Activated T-helper 2 cell treated with anti-CD3 and anti-CD28 coated beads, Interferon-gamma antibody, Interleukin-2, Interleukin-4, amounts not matched to agents 10 μg/mL and 5 μg/mL and 100 μg/mL, durations not matched to agents 14 hours and 24 hours and 36 hours (primary cell): ENCODE measurements at places on chromosomes 2 and 18. TPM values are rescaled to one million over a fixed set of nuclear protein-coding genes. Genes with fewer than 3 reads are reported as not detected.

GRCh38 chr18:13568443-13569392, 157.6 kb downstream of the FAM210A start:
- no peak for DNase-seq
- peak overlapping the region; percentile 94 for H3K27ac ChIP-seq
- H3K4me3 ChIP-seq = peak overlapping the region; percentile 44
- peaks cover 56% of the 10 kb centered on the region for H3K4me1 ChIP-seq

GRCh38 chr18:78757014-78757413, 222.6 kb upstream of the SALL3 start:
- no peak overlapping the region for H3K4me3 ChIP-seq
- no peaks in the 10 kb centered on the region for H3K27me3 ChIP-seq
- no peaks in the 10 kb centered on the region for H3K36me3 ChIP-seq
- H3K27ac ChIP-seq = no peak overlapping the region
- H3K4me1 ChIP-seq = no peaks in the 10 kb centered on the region
- no peak for DNase-seq

DNA sequence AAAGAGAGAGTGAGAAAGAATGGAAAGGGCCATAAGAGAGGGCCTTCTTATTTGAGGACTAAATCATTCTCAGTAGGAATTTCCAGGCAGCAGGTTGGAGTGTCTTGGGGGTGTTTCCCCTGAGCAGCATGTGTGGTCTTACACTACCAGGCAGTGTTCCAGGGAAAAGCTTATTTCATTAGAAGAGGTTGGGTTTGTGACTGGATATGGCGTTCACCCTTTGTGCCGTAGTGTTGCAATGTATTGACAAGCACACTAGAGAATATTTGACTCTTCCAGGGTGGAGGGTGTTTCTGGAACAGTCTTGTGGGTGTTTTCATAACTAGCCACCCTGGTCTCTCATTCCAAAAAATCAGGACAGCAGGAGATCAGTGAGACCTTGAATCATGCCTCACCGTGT, 105.5 kb downstream of the NRP2 start:
- peaks cover 8% of the 10 kb centered on the region for H3K4me1 ChIP-seq
- DNase-seq = no peak
- peaks cover 4% of the 10 kb centered on the region for H3K36me3 ChIP-seq
- no peak overlapping the region for H3K4me3 ChIP-seq
- H3K27ac ChIP-seq = no peak overlapping the region

DNA sequence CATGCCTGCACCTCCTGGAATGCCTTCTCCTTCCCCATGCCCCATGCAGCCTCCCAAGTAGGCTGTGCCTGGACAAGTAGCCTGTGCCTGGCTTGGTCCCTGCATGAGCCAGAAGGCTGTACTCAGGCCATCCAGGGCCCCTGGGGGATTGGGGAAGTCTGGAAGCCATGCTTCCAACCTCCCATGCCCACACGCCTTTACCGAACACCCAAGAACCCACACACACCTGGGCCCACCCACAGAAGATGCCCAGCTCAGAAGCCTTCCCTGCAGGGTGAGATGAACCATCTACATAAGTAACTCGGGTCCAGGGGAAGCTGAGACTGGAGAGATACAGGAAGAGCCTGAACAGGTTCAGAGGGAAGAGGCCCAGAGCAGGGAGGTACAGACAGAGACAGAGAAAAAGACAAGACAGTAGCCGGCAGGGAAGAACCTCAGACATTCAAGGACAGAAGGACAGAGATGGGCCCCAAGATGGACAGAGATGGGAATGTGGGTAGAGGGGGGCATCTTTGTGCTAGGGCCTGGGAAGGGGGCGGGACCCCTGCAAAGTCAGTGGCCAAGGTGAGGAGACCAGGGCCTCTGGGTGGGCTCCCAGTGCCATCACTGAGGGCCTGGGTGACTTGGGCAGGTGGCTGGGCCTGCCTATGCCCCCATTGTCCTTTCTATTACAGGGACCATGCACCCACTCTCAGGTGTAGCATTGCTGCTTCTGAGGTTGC, 4.3 kb downstream of the BIN1 start:
- peaks cover 20% of the 10 kb centered on the region for H3K27me3 ChIP-seq
- H3K4me3 ChIP-seq = no peak overlapping the region
- peaks cover 2% of the 10 kb centered on the region for H3K4me1 ChIP-seq
- DNase-seq = no peak
- H3K27ac ChIP-seq = no peak overlapping the region

GRCh38 chr18:48711651-48712486, 173.0 kb downstream of the CTIF start:
- H3K4me1 ChIP-seq = no peaks in the 10 kb centered on the region
- H3K36me3 ChIP-seq = no peaks in the 10 kb centered on the region
- no peak overlapping the region for H3K4me3 ChIP-seq
- peaks cover 2% of the 10 kb centered on the region for H3K27me3 ChIP-seq
- no peak for DNase-seq

- no peaks in the 10 kb centered on the region for H3K36me3 ChIP-seq
- H3K27me3 ChIP-seq = peaks cover 11% of the 10 kb centered on the region
- no peak overlapping the region for H3K4me3 ChIP-seq
- no peak for DNase-seq
- H3K27ac ChIP-seq = no peak overlapping the region
Measured at GRCh38 chr2:191959209-191959608, 112.3 kb upstream of the CAVIN2 start.

- H3K4me1 ChIP-seq = no peaks in the 10 kb centered on the region
- H3K4me3 ChIP-seq = no peak overlapping the region
- H3K27ac ChIP-seq = no peak overlapping the region
- no peak for DNase-seq
Measured at GRCh38 chr2:36662638-36663037, 33.9 kb upstream of the VIT start.

- H3K4me3 ChIP-seq = no peak overlapping the region
- DNase-seq = no peak
Measured at GRCh38 chr2:138213084-138213483, 248.8 kb downstream of the HNMT start.

DNA sequence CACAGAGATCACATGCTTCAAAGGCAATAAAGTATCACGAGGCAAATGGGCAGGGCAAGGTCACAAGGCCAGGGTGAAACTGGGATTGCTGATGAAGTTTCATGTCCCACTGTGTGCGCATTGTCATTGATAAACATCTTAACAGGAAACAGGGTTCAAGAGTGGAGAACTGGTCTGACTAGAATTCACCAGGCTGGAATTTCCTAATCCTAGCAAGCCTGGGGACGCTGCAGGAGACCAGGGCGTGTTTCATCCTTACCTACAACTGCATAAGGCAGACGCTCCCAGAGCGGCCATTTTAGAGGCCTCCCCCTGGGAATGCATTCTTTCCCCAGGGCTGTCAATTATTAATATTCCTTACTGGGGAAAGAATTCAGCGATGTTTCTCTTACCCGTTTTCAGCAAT, 33.2 kb downstream of the PTPN4 start:
- no peaks in the 10 kb centered on the region for H3K27me3 ChIP-seq
- H3K4me1 ChIP-seq = no peaks in the 10 kb centered on the region
- peaks cover 48% of the 10 kb centered on the region for H3K36me3 ChIP-seq
- no peak for DNase-seq
- no peak overlapping the region for H3K4me3 ChIP-seq

- no peaks in the 10 kb centered on the region for H3K27me3 ChIP-seq
- DNase-seq = no peak
- peak overlapping the region; percentile 39 for H3K27ac ChIP-seq
Measured at GRCh38 chr18:2627821-2628276, 27.7 kb upstream of the SMCHD1 start.

GRCh38 chr18:3330622-3331021, 68.7 kb downstream of the MYL12B start:
- no peak for DNase-seq
- H3K36me3 ChIP-seq = no peaks in the 10 kb centered on the region
- no peak overlapping the region for H3K27ac ChIP-seq
- peaks cover 19% of the 10 kb centered on the region for H3K27me3 ChIP-seq
- no peaks in the 10 kb centered on the region for H3K4me1 ChIP-seq

DNA sequence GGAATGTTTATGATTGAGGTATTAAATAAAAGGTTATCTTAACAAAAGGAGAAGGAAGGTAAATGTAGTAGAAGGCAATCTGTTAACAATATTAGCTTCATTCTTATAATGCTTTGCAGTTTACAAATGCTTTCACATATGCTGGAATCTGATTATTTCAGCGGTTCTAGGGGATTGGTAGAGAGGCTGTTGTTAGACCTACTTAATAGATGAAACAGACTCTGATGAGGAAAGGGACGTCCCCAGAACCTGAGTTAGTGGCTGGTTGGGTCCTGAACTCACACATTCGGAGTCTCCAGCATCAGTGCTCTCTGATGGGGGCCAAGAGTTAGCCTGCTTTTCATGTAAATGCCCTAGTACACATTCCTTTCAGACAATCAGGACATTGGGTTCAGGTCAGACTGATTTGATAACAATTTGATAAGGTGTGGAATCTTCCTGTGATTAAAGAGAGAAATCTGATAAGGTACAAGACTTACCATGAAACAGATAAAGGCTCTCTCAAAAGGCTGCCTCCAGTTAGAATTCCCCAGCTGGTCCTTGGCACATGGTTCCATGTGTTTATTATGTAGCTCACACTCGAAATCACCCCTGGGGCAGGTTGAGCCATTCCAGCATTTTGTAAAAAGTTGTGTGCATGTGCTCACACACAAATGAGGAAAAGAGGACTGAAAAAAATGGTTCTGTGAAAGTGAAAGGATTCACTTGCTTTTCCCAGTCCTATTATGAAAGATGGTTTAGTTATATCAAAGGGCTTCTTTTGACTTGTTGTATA, 103.1 kb downstream of the GPD2 start:
- no peaks in the 10 kb centered on the region for H3K27me3 ChIP-seq
- H3K4me3 ChIP-seq = no peak overlapping the region
- DNase-seq = no peak
- H3K36me3 ChIP-seq = peaks cover 17% of the 10 kb centered on the region
- H3K4me1 ChIP-seq = peaks cover 26% of the 10 kb centered on the region

DNA sequence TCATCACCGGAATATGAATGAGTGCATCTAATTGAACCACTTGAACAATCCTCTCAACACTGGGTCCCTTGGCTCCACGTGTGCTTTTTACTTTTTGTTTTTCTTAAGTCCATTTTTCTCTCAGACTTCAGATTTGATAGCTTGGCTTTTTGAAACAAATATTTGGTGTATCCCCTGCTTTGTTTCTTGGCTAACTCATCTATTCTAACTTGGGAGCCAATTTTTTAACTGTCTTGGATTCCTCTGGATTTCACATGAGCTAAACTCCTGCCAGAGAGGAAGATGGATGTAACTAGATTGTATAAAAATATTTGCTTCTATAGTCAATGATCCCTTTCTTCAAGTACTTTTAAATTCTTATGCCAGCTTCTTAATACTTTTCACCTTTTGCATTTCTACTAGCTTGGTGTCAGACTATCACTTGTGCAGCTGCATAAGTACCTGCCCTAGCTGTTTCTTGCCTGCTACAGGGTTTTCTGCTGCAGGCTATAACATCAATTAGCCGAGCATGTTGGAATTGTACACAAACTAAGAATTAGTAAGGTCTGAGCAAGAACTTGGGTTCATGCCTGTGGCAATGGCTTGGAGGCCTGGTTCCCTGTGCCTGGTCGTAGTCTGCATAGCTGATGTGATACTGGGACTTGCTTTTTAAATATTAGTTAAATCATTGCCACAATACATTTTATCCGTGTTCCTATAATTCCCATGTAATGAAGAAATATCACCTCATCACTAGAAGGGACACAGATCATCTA, 281.5 kb downstream of the EN1 start:
- no peaks in the 10 kb centered on the region for H3K36me3 ChIP-seq
- no peak for DNase-seq
- peaks cover 2% of the 10 kb centered on the region for H3K27me3 ChIP-seq
- no peaks in the 10 kb centered on the region for H3K4me1 ChIP-seq
- H3K27ac ChIP-seq = no peak overlapping the region

- H3K4me3 ChIP-seq = no peak overlapping the region
- no peaks in the 10 kb centered on the region for H3K4me1 ChIP-seq
- H3K36me3 ChIP-seq = no peaks in the 10 kb centered on the region
- no peak overlapping the region for H3K27ac ChIP-seq
Measured at GRCh38 chr18:43079422-43079821, 36.1 kb downstream of the RIT2 start.

DNA sequence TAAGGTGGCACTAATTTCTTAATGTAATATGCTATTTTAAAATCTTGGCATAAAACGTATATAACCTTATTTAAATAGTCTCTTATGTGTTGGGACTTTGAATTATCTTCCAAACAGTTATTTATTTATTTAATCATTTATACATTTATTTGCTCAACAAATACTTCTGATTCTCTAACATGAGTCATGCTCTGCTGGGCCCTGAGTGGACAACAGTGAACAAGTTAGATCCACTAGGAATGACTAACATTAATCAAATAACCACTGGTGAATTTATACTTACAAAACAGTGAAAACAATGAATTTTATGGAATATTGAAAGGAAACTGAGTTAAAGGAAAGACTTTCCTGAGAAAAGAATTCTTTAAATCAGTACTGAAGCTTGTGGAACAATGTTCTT, 1257.2 kb upstream of the CHAC2 start:
- no peaks in the 10 kb centered on the region for H3K4me1 ChIP-seq
- H3K36me3 ChIP-seq = no peaks in the 10 kb centered on the region
- no peak overlapping the region for H3K4me3 ChIP-seq
- H3K27me3 ChIP-seq = no peaks in the 10 kb centered on the region
- no peak overlapping the region for H3K27ac ChIP-seq

DNA sequence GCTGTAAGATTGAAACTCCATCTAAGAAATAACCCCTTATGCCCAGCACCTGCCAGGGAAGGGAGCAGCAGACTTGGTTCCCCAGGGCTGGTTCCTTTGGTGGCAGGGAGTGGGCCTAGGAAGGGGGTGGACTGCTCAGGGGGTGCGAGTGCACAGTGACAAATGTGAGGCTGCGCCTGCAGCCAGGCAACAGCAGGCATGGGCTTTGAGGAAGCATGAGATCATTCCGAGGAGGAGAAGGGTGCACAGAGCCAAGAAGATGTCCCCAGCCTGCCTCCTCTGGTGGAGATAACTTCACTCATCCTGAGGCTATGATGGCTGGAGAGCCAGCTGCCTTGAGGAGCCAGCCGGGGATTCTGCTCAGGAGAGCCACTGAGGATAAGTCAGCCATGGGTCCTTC, 158.0 kb downstream of the CAPN13 start:
- no peak for DNase-seq
- no peaks in the 10 kb centered on the region for H3K27me3 ChIP-seq
- no peaks in the 10 kb centered on the region for H3K4me1 ChIP-seq
- H3K27ac ChIP-seq = no peak overlapping the region

- H3K27ac ChIP-seq = no peak overlapping the region
- DNase-seq = no peak
- no peak overlapping the region for H3K4me3 ChIP-seq
- H3K27me3 ChIP-seq = peaks cover 2% of the 10 kb centered on the region
- no peaks in the 10 kb centered on the region for H3K36me3 ChIP-seq
Measured at GRCh38 chr2:37771600-37772088, 100.2 kb upstream of the CDC42EP3 start.

Gene ALK
- total RNA-seq = not detected in 2 replicates

Gene RDH14
- 12.4 and 15.2 TPM in 2 replicates for total RNA-seq

Gene CMPK2
- total RNA-seq = 2.8 and 2.9 TPM in 2 replicates

Gene DOK6
- not detected in 2 replicates for total RNA-seq

Gene WDFY1
- 22.2 and 23.3 TPM in 2 replicates for total RNA-seq

Gene ALPG
- not detected in 2 replicates for total RNA-seq

Gene GLI2
- 0.07 TPM in 1 of 2 replicates, not detected in the other for total RNA-seq

Gene PLGLB1
- 2.1 and 2.2 TPM in 2 replicates for total RNA-seq

Gene ARHGAP28
- total RNA-seq = not detected in 2 replicates

Gene MYO3B
- 13.7 and 14.4 TPM in 2 replicates for total RNA-seq

Gene DNAJC5G
- not detected in 2 replicates for total RNA-seq

Gene LOXHD1
- not detected in 2 replicates for total RNA-seq
